ENCODE measurements at places on chromosomes 12 and 14. TPM values are rescaled to one million over a fixed set of nuclear protein-coding genes. Genes with fewer than 3 reads are reported as not detected.

- H3K36me3 ChIP-seq: no peaks in the 10 kb centered on the region
- no peaks in the 10 kb centered on the region for H3K27me3 ChIP-seq
- peaks cover 63% of the 10 kb centered on the region for H3K4me1 ChIP-seq
- DNase-seq: peak; percentile 64
- H3K4me3 ChIP-seq: no peak overlapping the region
- peak overlapping the region; percentile 99 for H3K27ac ChIP-seq
Measured at GRCh38 chr12:120960657-120961056, 17.7 kb upstream of the HNF1A start.

The EPYC gene
- 0.13 TPM for polyA plus RNA-seq

DNA sequence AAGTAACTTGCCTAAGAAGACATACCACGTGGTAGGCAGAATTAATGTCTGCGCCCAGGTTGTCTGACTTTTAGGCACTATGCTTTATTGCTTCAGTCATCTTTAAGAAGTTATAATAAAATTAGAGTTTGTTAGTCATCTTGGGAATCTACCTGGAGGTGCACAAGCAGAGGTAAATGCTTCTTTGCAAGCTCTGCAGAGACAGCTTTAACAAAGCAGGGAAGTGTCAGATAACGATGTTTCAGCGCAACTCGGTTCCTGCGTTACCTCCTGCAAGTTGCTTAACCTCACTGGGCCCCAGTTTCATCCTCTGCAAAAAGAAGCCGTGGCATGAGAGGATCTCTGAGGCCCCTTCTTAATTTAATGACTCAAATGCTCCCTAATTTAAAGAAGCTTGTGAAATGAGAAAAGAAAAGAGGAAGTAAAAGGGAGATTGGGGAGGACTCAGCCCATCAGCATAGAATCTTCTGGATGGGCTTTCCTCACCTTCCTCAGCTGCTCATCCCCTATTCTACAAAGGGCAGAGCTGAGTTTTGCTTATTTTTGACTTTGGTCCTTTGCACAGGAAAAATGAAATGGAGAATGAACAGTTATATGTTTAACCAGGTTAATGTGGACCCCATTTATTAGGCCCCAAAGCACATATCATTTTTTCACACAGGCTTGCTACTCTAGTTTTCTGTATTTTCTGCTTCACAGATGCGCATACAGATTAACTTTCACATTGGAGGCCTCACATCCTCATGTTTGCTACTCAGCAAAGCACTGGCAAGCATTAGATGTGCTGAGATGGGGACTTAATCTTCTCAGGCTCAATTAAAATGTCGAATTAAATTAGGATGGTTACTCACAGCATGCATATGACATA, 5.1 kb downstream of the ARHGDIB start:
- no peak overlapping the region for H3K4me3 ChIP-seq
- no peaks in the 10 kb centered on the region for H3K27me3 ChIP-seq
- H3K27ac ChIP-seq: no peak overlapping the region
- no peaks in the 10 kb centered on the region for H3K36me3 ChIP-seq

GRCh38 chr12:49948866-49949845, 1.4 kb upstream of the AQP2 start:
- no peaks in the 10 kb centered on the region for H3K36me3 ChIP-seq
- H3K27ac ChIP-seq: no peak overlapping the region
- H3K4me1 ChIP-seq: peaks cover 16% of the 10 kb centered on the region
- peaks cover 9% of the 10 kb centered on the region for H3K27me3 ChIP-seq

The CCDC92 gene
- polyA plus RNA-seq: 36.2 TPM

Measured in large intestine (tissue), 12 donors.